ENCODE measurements at places on chromosomes 4 and X. TPM values are rescaled to one million over a fixed set of nuclear protein-coding genes. Genes with fewer than 3 reads are reported as not detected.

- no peaks in the 10 kb centered on the region for H3K27me3 ChIP-seq
- no peak overlapping the region for H3K4me3 ChIP-seq
- H3K4me1 ChIP-seq = no peaks in the 10 kb centered on the region
Observed at GRCh38 chr4:97560009-97560408, 583.3 kb downstream of the STPG2 start.

DNA sequence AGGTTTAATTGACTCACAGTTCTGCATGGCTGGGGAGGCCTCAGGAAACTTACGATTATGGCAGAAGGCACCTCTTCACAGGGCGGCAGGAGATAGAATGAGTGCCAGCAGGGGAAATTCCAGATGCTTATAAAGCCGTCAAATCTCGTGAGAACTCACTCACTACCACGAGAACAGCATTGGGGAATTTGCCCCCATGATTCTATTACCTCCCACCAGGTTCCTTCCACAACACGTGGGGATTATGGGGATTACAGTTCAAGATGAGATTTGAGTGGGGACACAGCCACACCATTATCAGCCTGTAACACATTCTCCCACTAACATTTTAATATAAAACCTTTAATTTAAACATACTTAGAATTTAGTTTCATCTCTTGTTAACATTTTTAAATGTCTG lies 144.7 kb upstream of the SMIM10 start:
- no peak overlapping the region for H3K27ac ChIP-seq
- no peaks in the 10 kb centered on the region for H3K4me1 ChIP-seq
- DNase-seq = no peak

Gene KDM6A
- polyA plus RNA-seq = 64.2 TPM

GRCh38 chrX:107769581-107770317 lies 5.8 kb downstream of the TSC22D3 start:
- H3K4me3 ChIP-seq = no peak overlapping the region
- no peak for DNase-seq
- no peaks in the 10 kb centered on the region for H3K36me3 ChIP-seq
- peaks cover 3% of the 10 kb centered on the region for H3K27me3 ChIP-seq
- H3K4me1 ChIP-seq = peaks cover 20% of the 10 kb centered on the region
- H3K27ac ChIP-seq = no peak overlapping the region

Gene TTC29
- polyA plus RNA-seq = not detected

Data from keratinocyte (primary cell).